ENCODE measurements at places on chromosomes 7 and 10. TPM values are rescaled to one million over a fixed set of nuclear protein-coding genes. Genes with fewer than 3 reads are reported as not detected.

UBE2H gene
- 64.2 TPM for total RNA-seq

PIP4K2A gene
- 37.5 TPM for total RNA-seq

SLC18A2 gene
- total RNA-seq = not detected

STRIP2 gene
- 10.9 TPM for total RNA-seq

ELMO1 gene
- 1.5 TPM for total RNA-seq

STARD3NL gene
- 91.9 TPM for total RNA-seq

NFKB2 gene
- 23.3 TPM for total RNA-seq

RRP12 gene
- total RNA-seq = 10.5 TPM

LEP gene
- 2.8 TPM for total RNA-seq

IDI2 gene
- not detected for total RNA-seq

ASB15 gene
- not detected for total RNA-seq

C10orf90 gene
- total RNA-seq = 0.17 TPM

SEC31B gene
- total RNA-seq = 3.0 TPM

HELLS gene
- 3.9 TPM for total RNA-seq

NRG3 gene
- total RNA-seq = not detected

SPDYE2B gene
- total RNA-seq = not detected

BICC1 gene
- total RNA-seq = 64.7 TPM

ASAH2 gene
- 0.51 TPM for total RNA-seq

JCAD gene
- 27.1 TPM for total RNA-seq

LIPA gene
- total RNA-seq = 72.3 TPM

PTN gene
- 13.9 TPM for total RNA-seq

GSAP gene
- 10.3 TPM for total RNA-seq

SFRP5 gene
- total RNA-seq = not detected

INSYN2A gene
- total RNA-seq = 0.66 TPM

PLAU gene
- total RNA-seq = 60.1 TPM

CPVL gene
- 0.51 TPM for total RNA-seq

SHLD2 gene
- total RNA-seq = 26.2 TPM

HPS1 gene
- 28.8 TPM for total RNA-seq

NXPH1 gene
- not detected for total RNA-seq
